ENCODE measurements at places on chromosomes 12 and 14. TPM values are rescaled to one million over a fixed set of nuclear protein-coding genes. Genes with fewer than 3 reads are reported as not detected.

A2M gene
- not detected for total RNA-seq

PPFIA2 gene
- not detected for total RNA-seq

TTC6 gene
- 0.33 TPM for total RNA-seq

FOXG1 gene
- total RNA-seq: 0.12 TPM

GNG2 gene
- total RNA-seq: 3.6 TPM

TMEM233 gene
- total RNA-seq: not detected

PRPH gene
- 1.8 TPM for total RNA-seq

TSPAN11 gene
- not detected for total RNA-seq

RNASE3 gene
- total RNA-seq: not detected

ITGA7 gene
- 2.2 TPM for total RNA-seq

DLGAP5 gene
- total RNA-seq: 33.1 TPM

RTL1 gene
- total RNA-seq: 0.31 TPM

NKX2-1 gene
- total RNA-seq: not detected
